ENCODE measurements at places on chromosomes 1 and 21.

- no peak for DNase-seq
Observed at GRCh38 chr1:46621930-46622329, 5.3 kb upstream of the MOB3C start.

DNA sequence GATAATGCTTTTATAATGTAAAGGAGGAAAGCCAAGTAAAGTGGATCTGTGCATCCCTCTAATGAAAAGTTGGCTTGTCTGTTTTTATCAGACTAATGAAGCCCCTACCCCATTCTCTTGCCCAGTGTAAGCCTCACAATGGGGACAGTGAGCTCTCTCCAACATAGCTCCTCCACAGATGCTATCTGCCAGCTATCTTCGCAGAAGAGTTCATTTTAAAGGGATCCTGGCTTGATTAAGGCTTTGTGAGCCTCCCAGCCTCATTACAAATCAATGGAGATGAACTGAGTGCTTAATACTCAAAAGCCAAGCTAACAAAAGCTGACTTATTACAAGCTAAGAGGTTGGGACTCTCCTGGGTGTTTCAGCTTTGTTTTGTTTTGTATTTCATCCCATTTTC lies 514.7 kb downstream of the NUF2 start:
- no peak for DNase-seq

GRCh38 chr1:211713231-211713630 lies 37.8 kb upstream of the NEK2 start:
- DNase-seq: no peak

DNA sequence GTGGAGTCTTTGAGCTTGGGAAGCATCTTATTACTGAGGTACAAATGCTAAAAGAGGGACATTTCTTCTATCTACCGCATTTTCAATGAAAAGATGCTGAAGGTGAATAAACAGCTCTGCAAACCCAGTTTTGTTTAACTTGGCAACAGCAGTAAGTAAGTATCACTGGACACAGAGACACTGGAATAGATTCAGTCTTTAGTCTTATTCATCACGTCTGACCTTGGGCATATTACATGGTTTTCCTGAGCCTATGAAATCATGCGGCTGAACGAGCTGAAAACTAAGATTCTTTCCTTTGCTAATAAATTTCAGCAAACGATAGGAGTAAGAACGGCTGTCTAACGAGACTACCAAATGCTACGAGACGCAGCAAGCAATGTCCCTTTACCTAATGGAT lies 207.4 kb downstream of the GABPA start:
- no peak for DNase-seq

GRCh38 chr1:111789666-111790316 lies 34.1 kb downstream of the DDX20 start:
- no peak for DNase-seq

DNA sequence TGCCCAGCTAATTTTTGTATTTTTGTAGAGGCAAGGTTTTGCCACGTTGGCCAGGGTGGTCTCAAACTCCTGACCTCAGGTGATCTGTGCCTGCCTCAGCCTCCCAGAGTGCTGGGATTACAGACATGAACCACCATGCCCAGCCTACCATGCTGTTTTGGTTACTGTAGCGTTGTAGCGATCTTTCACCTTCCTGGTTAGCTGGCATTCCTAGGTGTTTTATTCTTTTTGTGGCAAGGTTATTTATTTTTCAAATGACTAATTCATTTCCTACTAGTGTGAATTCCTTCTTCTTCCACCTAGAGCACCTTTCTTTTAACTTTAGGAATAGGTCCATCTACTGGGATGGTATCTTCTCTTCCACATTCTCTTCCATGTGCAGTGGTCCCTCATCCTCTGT lies 29.3 kb downstream of the TMEM200B start:
- no peak for DNase-seq

GRCh38 chr1:18743233-18743632 lies 112.6 kb downstream of the PAX7 start:
- no peak for DNase-seq

DNA sequence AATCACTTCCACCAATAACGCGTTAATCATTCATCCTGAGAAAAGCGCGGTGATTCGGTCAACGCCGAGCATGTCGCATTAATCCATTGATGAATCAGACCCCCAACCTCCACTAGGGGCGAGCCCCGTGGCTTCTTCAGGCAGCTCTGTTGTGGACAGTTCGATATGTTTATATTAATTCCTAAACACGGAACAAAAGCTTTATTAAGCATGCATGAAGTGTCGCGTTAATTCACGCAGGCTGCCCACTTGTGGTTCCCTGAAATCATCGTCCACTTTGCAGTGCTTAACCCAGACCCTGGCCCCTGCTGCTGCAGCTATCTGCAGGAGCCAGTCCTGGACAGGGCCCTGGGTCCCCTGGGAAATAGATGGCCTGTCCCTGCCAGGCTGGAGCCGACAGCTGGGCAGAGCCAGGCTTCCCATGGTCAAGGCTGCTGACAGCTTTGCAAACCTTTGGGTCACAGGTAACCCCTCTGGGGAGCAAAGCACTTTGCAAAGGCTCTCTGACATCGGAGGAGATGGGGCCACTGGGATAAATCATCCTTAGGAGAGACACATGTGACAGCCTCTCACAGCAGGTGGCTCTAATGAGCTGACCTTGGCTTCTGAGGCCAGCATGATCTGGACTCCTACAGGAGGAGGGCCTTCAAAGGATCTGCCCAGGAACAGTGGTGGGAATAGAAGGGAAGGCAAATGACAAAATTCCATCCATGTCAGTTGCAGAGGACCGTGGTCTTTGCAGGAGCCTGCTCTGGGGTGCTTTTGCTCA lies 137.0 kb upstream of the AJAP1 start:
- no peak for DNase-seq

- no peak for DNase-seq
Observed at GRCh38 chr1:22289307-22289995, 146.6 kb upstream of the WNT4 start.

GRCh38 chr1:10257851-10258250 lies 47.5 kb downstream of the KIF1B start:
- no peak for DNase-seq

DNA sequence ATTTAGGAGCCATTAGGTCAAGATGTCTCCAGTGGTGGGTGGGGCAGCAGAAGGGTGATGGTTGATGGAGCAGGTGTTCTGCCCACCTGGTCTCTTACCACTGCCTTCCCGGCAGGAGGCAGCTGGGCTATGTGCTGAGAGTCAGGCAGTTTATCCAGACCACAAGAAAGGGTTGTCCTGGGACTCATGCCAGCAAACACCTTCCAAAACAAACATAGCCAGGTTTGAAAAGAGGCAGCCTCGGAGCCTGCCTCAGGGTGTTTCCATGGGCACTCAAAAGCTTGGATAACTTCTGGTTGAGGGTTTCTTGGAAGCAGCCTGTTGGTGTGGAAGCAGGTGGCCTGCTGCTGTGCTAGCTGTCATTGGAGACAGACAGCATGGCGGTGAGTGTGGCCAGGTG lies 187.2 kb downstream of the PCP4 start:
- DNase-seq: no peak

DNA sequence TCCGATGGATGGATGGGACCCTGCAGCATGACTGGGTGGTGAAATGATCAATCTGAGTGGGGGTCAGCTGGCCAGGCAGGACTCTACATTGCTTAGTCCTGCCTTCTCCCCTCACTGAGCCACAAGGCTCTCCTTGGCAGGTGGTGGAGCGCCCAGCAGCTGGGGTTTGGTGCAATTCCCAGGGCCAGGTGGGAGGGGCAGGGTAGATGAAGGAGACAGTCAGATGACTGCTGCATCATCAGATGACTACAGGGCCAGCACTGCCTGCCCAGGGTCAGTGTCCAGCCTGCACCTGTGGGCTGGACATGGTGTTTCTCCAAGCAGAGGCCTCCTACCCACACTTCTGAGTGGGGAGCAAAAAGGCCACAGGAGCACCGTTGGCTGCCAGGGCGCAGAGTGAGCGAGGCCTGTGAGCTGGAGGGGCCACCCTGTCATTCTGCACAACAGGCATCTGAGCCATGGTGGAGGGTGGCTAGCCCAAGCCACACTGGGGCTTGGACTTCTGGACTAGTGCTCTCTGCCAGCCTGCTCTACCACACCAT lies 103.9 kb upstream of the EDN2 start:
- DNase-seq: no peak

DNA sequence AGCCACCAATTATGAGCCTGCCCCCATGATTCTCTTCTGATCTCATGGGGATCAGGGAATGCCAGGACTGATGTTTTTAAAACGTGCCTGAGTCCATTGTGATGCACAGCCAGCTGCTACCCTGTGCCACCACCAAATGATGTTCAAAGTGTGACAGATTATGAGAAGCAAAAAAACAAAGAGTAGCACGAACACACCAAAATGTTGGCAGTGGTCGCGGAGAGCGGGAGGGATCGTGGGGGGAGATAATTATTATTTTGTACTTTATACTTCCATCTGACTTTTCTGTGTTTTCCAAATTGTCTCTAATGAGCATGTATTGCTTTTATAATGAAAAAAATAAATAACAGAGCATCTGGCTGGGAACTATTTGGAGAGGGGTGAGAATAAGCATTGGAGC lies 50.5 kb downstream of the EPHB2 start:
- DNase-seq: no peak

GRCh38 chr1:89755591-89755990 lies 65.2 kb upstream of the LRRC8D start:
- DNase-seq: no peak

- DNase-seq: no peak
Observed at GRCh38 chr21:42142141-42142540, 71.0 kb downstream of the UMODL1 start.

GRCh38 chr1:199700551-199700950 lies 327.0 kb upstream of the NR5A2 start:
- no peak for DNase-seq

DNA sequence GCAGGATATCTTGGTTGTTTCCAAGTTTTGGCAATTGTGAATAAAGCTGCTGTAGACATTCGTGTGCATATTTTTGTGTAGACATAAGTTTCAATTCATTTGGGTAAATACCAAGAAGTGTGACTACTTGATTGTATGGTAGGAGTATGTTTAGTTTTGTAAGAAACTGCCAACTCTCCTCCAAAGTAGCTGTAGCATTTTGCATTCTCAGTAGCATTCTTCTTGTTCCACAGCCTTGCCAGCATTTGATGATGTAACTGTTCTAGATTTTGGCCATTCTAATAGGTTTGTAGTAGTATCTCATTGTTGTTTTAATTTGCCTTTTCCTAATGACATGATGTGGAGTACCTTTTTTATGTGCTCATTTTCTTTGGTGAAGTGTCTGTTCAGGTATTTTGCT lies 38.6 kb upstream of the PLA2G4A start:
- DNase-seq: no peak

DNA sequence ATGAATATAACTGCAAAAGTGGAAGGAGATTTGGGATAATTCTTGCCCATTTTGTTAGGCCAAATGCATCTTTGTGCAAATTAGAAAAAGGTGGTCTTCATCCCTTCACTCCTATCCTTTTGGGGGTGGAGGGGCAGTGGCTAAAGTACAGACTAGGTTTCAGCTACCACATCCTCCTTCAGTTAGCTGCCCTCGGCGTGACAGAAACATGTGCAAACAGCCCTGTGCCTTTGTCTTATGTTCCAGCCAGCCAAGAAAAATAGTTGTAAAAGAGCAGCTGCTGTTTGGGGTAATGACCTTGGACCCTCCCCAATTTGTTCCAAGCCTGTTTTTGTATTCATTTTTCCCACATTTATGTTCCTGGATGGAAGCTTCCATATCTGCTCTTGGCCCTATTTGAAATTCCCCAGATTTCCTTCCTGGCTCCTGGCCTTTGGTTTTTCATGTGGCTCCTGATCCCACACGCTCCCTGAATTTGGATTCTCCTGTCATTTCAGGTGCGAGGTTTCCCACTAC lies 8.3 kb upstream of the LGALS8 start:
- no peak for DNase-seq

DNA sequence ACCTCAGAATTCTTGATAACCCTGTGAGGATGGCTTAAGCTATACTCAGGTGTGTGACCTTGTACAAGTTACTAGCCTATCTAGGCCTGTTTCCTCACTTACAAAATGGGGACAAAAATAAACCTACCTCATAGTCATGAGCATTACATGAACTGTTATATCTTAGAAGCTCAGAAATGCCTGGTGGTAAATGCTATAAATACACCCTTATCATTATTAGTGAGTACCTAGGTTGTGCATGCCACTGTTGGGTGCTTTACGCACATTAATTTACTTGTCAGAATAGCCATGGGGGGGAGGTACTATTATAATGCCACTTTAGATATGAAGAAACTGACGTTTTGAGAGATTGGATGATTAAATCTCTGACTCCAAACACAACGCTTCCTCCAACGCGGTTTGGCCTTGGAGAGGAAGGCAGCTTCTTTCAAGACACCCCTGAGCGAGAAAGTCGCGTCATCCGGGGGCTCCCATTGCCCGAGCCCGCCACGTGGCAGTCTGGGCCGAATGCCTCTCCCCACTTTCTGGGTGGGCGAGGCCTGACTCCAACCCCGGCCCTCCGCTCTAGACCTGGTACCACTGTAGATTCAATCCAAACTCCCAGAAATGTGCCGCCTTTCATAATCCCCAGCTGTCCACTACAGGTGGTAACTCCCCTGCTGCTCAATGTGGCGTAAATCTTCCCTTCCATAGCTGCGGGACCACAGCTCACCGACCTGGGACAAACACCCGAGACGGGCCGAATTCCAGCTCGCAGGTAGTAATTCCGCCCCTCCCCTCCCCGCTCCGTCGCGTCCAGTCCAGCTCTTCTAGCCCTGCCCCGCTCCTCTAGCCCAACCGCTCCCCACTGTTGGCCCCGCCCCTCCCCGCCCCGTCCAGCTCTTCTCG lies 771 bp upstream of the RAD54L start:
- DNase-seq: peak; percentile 10

All from activated T-cell treated with anti-CD3 and anti-CD28 coated beads for 1 hour (primary cell).